ENCODE measurements at places on chromosomes 16 and 17.

GRCh38 chr16:51393381-51394005 lies 242.4 kb upstream of the SALL1 start:
- DNase-seq = no peak

GRCh38 chr16:81107511-81107910 lies 11.3 kb upstream of the GCSH start:
- DNase-seq = no peak

DNA sequence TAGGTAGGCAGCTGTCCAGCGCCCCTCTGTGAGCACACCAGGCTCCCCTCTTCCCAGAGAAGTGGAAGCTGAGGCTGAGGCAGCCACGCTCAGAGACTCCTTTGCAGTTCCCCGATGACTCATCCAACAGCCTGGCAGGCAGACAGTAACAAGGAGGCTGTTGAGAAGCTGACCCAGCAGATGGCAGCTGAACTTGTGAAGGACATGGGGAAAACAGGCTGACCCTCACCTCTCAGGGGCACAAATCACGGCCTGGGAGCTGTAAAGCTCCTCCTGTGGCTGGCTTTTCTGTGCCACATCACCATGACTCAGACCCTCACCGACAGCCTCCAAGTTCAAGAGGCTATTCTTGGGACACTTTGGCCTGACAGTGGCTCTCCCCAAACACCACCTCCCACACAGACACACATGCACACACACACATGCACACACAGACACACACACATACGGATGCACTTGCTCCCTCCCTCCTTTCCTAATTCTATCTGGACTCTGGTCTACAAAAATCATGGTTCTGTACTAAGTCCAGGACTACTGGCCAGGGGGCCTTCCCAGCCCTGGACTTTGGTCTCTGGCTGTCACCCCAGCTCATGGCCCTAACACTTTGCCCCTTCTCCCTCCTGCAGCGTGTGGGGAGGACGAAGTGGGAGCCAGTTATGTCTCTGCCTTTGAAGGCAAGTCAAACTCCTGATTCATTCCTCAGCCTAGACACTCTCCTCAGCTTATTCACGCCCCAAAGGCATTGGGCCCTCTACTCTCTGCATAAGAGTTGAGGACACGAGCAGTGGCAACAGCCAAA lies 23.2 kb downstream of the MAP3K14 start:
- no peak for DNase-seq

- no peak for DNase-seq
These were observed 137.0 kb upstream of the RCVRN start for GRCh38 chr17:10041916-10042588.

DNA sequence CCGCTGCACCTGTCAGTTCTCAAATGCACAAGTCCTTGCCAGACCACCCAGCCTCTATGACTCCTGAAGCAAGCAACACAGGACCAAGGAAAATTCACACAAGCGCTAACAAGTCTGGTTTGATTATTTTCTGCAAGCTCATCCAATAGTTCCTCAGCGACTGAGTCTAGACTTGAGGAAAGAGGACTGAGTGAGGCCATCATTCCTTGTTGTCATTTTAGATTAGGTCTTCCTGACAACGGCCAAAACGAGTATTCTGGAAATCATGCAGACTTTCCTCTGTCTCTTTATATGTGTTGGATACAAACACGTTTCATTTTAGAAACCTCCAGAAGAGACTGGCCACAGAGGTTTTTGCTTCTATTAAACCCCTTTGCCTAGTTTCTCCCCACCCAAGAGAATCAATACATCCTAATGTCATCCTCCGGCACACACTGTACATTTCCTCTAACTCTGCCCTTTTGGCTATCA lies 561 bp downstream of the CCDC47 start:
- no peak for DNase-seq

GRCh38 chr16:7518158-7518557 lies 185.5 kb downstream of the RBFOX1 start:
- DNase-seq = no peak

- no peak for DNase-seq
These were observed 2.7 kb downstream of the LITAF start for GRCh38 chr16:11583889-11584565.

Data from DMS153 (cell line).